ENCODE measurements at places on chromosomes 3 and 15.

DNA sequence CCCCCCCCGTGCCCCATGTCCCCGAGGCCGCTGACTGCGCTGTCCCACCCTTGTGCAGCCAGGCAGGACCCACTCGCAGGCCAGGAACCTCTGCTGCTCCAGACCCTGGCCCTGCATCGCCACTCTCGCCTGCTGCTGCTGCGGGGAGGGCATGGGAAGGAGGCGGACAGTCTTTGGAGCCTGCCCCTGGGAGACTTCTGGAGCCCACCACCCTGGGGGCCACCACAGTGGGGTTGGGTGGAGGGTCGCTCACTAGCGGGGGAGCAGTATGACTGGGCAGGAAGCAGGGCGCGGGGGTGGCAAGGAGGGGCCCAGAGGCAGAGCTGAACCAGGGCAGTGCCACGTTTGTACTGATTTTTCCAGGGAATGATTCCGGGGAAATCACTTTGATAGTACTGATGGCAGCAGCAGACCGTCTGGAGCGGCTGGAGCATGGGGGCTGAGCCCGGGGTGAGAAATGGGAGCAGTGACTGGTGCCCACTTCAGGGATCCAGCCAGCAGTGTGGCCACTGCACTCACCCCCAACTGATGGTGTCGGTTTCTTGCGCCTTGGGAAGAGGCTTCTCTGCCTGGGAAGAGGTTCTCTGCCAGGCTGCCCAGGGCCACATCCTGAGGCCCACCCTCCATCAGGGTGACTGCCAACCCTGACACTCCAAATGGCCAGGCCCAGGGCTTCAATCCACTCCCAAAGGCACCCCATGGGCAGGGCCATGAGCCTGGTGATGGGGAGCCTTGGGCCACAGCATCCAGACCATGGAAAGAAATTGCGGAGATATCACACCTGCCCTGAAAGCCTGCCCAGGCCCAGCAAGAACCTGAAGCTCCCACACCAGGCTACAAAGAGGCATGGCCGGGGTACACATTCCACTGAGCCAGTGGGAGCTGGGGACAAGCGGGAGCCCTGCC, 53.7 kb downstream of the LSAMP start:
- DNase-seq = no peak

GRCh38 chr3:108146139-108146538, 55.3 kb upstream of the CD47 start:
- no peak for DNase-seq

DNA sequence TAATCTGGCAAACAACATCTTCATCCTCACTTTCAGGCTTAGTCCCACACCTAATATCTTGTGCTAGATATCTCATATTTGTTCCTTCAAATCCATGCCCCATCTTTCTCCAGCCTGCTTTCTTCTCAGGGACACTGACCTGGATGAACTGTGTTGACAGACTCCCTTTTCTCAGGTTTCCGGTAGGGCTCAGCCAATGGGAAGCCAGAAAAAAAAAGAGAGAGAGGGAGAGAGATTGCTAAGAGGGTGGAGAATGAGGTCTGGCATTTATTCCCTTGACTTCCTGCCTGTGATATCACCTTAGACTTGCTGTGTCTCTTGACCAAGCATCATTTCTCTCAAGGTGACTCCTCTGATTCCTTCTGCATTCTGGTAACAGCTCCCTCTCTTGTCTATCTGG, 145.6 kb upstream of the ABI3BP start:
- DNase-seq = no peak

DNA sequence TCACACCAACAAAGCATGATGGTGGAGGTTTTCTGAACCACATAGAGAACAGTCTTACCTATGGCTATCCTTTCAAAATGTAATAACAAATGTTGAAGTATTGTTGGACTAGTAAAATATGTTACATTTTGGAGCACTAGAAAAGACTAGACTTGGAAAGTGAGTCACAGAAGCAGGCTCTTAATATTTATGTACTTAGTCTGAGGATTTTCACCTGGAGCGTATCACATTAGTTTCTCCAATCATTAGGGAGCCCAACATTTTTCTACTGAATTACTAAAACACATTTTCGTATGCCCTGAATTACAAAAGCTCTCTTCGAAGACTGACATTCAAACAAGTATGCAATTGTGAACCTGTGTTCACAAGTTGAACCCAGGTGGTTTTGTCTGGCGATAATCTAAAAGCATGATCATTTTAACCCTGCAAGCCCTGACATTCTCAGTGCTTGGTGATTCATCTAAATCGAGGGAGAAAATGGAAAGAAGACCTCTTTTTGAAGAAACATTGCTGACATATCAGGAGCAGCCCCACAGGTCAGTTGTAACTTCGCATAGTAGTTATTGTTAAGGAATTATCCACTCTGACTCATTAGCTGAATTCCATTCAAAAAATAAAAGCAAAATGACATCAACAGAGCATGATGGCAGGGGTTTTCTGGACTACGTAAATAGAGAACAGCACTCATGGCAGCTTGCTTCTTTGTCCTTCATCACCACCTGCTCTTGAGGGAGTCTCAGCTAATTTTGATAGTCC, 679.8 kb upstream of the NECTIN3 start:
- DNase-seq = no peak

GRCh38 chr3:2352134-2352762, 253.6 kb downstream of the CNTN4 start:
- DNase-seq = no peak

DNA sequence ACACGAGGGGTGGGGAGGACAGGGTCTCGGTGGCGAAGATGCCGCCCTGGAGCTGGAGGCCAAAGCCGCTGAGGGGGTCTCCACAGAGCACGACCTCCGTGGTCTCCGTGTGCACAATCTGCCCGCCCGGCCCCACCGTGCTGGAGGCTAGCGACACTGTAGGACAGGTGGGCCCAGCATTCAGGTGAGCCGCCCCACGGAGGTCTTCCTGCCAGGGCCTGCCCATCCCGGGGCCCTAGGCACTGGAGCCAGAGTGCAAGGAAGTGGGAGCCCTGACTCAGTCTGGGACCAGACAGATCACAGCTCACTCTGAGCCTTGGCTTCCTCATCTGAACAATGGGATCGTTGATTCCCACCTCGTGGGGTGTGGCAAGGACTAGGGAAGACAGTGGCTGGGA, 25.8 kb downstream of the GRIP2 start:
- no peak for DNase-seq

DNA sequence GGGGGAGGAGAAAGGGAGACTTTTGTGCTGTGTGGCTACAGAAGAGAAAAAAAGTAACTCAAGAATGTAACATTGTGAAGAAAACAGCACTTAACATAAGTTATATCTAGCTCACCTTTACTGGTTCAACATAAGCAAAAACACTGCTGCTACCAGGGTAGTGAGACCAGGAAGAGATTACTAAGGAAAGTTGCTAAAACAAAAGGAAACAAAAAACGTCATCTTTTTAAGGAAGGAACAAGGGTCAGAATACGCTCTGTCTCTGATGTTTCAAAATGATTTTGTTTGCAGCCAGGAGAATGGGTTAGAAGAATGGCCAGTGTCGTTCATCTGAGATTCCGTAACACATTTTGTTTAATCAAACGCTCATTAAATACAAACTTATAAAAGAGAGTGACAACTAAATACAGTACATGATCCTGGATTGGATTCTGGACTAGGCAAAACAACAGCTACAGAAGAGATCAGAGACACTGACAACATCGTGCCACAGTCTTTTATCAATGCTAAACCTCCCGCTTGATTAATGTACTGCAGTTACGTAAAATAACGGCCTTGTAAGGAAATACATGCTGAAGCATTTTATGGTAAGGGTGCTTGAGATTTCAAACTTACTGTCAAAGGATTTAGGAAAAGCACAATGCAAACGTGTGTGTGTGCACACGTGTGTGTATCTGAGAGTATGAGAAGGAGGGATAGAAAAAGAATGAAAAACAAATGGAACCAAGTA, 67.7 kb downstream of the FOXP1 start:
- DNase-seq = no peak

GRCh38 chr15:69592954-69593353, 140.3 kb downstream of the RPLP1 start:
- no peak for DNase-seq

DNA sequence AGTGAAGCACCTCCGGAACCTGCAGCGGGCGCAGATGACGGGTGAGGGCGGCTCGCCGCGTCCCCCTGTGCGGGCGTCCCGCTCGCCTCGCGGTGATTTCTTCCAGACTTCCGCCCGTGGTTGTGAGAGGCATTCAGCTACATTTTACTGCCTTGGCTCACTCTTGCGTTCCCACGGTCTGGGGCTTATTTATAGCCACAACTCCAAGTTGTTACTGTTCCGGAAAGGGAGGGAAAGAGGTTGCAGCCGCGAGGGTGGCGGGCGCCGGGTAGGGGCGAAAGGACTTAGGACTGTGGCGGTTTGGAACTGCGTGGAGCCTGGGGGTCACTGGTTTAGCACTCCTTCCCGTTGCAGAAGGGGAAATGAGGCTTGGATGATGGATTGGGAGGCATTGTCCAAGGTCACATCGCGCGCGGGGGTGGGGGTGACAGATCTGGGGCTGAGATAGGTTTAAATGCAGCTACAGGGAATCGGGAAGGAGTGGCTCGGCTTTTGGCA, 1.1 kb downstream of the HES1 start:
- DNase-seq = no peak

- DNase-seq = no peak
Observed at GRCh38 chr3:187079090-187080022, 59.9 kb downstream of the RPL39L start.

GRCh38 chr15:74041311-74041756, 41.0 kb downstream of the GOLGA6A start:
- DNase-seq = no peak

DNA sequence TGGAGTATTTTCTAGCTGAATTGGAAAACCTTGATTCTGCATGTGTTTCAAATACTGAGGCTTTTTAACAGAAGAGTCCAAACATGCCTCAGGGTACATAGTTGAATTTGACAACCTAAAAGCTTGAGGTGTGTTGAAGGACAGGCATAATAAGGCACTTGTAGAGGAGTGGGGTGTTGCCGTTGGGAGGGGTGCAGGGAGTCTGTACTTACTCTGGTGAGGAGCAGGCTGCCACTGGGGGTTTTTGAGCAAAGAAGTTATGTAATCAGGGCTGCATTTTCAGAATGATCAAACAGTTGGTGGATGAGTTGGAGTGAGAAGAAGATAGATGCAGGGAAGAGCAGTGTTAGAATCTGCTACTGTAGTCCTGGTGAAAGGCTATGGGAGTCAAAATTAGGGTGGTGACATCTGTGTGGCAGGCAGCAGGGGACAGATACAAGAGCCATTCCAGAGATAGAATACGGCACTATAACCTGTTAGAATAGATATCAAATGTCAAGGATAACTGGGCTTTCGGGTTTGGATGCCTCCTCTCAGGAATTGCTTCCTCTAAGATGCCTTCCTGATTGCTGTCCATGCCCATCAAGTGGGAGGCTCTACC, 161.6 kb downstream of the GHSR start:
- no peak for DNase-seq

GRCh38 chr3:135352213-135352612, 557.2 kb downstream of the EPHB1 start:
- DNase-seq = no peak

GRCh38 chr15:78766041-78766440, 45.2 kb downstream of the ADAMTS7 start:
- no peak for DNase-seq

DNA sequence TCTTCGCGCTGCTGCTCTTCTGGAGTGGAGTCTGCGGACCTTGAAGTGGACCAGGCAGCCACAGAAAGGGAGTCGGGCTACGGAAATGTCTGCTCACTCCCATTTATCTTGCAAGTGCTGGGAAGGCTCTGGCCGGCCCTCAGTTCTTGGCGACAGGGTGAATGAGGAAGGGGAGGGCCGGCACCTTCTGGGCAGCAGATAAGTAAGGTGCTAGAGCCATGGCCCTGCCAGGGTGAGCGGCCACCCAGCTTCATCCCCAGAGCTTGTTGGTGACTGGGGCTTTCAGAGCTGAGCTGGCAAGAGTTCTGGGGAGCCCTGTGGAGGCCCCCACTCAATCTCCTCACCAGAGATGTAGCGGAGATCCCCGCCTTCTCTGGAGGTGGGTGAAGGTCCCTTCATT, 103.5 kb downstream of the ASB7 start:
- no peak for DNase-seq

DNA sequence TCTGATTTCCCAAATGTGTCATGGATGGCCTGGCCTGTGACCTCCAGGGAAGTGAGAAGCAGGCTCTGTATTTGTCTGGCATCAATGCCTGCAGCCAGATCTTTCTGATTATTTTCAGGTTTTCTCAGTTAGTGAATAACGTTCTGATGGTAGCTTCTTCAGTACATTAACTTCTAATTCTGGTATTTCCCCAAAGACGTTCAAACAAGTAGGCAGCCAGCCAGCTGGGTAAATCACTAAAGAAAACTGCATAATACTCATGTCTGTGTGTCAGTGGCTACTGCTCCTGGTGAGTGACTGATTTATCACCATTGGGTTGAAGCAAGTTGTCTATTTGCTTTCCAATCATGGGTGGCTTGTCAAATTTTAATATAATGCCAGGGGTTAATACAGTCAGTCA, 162.6 kb upstream of the PFN2 start:
- DNase-seq = no peak

GRCh38 chr3:196284396-196284795, 3.1 kb downstream of the PCYT1A start:
- no peak for DNase-seq

DNA sequence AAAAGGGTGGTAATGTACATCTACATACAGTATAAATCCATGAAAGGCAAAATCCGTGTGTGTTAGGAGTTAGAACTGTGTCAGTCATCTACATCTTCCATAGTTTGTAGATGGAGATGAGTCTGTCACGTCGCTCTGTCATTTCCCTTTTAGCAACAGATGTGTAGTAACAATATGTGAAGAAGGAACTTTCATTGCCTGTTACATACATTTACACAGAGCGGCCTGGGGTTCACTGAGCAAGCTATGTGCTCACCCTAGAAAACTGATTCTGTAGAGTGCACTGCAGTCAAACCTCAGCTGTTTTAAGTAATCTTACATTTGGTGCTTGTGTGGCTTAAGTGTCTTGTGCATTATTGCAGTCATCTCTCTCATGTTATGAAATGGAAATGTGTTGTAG, 41.6 kb upstream of the AP3B2 start:
- no peak for DNase-seq

- DNase-seq = no peak
Observed at GRCh38 chr3:16319307-16319706, 54.3 kb downstream of the OXNAD1 start.

- no peak for DNase-seq
Observed at GRCh38 chr3:14879211-14879874, 60.6 kb downstream of the FGD5 start.

DNA sequence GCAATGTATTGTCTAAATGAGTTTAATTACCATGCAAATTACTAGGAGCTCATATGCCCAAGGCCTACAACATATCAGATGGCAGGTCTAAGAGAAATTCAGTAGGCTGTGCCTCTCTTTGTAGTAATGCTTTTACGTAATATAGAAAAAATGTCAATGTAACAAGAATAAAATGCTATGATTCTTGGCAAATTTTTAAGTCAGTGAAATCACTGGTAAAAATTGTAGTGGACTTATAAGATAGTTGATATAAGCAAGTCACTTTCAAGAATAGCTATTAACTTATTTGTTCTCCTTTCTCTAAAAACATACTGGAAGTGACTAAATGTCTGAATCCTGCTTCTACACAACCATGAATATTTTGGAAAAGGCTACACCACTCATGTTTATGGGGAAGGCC, 707.8 kb downstream of the TUSC7 start:
- no peak for DNase-seq
